ENCODE measurements at places on chromosomes 13 and 19. TPM values are rescaled to one million over a fixed set of nuclear protein-coding genes. Genes with fewer than 3 reads are reported as not detected.
A peak's percentile ranks its signal among the peaks of the same experiment; 100 is the strongest.

Gene TMEM255B
- 35.5 TPM for total RNA-seq

Gene LILRB5
- total RNA-seq: not detected

Gene CGB1
- total RNA-seq: not detected

Gene SBK2
- total RNA-seq: not detected

- peak; percentile 55 for DNase-seq
These were observed 80.0 kb downstream of the NDFIP2 start for GRCh38 chr13:79560954-79561353.

GRCh38 chr13:99661791-99662190 lies 160.5 kb downstream of the TM9SF2 start:
- DNase-seq: no peak

DNA sequence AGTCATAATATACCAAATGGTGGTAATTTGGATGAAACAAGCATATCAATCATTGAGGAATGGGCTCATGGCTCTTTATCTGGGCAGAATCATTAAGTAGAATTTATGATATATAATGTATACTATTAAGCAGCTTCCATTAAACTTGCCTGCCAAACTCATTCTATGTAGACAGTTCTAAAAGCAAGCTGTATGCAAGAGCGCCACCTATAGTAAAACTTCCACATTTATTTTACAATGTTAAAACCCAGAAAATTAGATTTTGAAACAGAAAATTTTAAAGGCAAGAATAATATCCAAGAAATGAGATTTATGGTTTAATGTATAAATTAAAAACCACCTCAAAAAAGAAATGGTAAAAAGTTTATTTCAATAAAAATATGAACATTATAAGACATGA lies 161.5 kb downstream of the MZT1 start:
- DNase-seq: peak; percentile 53

DNA sequence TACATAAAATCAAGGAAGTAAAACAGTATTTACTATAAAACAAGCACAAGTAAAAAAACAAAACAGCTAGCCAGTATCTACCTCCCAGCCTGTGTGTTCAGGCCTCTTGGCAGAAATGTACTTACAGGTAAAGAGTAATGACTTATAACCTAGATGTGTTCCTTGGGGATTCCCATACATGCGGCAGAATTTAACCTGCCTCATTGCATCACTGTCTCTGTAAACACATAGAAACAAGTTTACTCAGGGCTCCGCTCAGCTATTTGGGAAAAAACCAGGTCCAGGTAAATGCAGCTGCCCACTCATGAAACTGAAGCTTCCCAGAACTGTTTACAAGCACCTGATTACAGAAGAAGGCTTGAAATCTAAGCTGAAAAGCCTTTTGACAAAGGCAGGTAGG lies 50.7 kb upstream of the SERP2 start:
- DNase-seq: peak; percentile 65

DNA sequence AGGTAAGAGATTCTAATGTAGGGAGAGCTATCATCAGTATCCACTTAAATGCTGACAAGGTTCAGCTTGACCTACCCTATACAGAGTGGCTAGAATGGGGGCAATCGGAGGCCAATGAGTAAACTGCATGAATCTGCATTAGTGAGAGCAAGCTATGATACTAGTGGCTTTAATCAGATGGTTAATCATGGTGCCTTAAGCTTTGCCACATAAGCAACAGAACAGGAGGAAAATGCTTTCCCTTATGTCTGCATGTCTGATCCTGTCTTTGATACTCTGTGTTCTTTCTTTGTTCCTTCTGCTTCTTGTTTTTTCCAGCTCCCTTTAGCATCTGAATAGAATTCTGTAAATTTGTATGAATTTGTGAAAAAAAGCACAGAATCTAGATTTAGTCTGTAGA lies 91.1 kb downstream of the WDFY2 start:
- DNase-seq: no peak

GRCh38 chr19:14428882-14429416 lies 4.2 kb upstream of the PKN1 start:
- DNase-seq: no peak

GRCh38 chr19:46353730-46354528 lies 7.0 kb downstream of the PPP5C start:
- DNase-seq: no peak

GRCh38 chr13:72473321-72473720 lies 254.1 kb downstream of the MZT1 start:
- DNase-seq: no peak

GRCh38 chr19:2289714-2290435 lies 7.9 kb upstream of the PEAK3 start:
- DNase-seq: no peak

- DNase-seq: peak; percentile 39
These were observed 35.0 kb upstream of the TNFSF11 start for GRCh38 chr13:42538996-42539395.

GRCh38 chr13:29706923-29707322 lies 111.4 kb upstream of the SLC7A1 start:
- no peak for DNase-seq

All from PC-3 (cell line).